ENCODE measurements at places on chromosomes 7 and 10.

- no peak for DNase-seq
Observed at GRCh38 chr10:118246332-118247295, 95.5 kb downstream of the FAM204A start.

DNA sequence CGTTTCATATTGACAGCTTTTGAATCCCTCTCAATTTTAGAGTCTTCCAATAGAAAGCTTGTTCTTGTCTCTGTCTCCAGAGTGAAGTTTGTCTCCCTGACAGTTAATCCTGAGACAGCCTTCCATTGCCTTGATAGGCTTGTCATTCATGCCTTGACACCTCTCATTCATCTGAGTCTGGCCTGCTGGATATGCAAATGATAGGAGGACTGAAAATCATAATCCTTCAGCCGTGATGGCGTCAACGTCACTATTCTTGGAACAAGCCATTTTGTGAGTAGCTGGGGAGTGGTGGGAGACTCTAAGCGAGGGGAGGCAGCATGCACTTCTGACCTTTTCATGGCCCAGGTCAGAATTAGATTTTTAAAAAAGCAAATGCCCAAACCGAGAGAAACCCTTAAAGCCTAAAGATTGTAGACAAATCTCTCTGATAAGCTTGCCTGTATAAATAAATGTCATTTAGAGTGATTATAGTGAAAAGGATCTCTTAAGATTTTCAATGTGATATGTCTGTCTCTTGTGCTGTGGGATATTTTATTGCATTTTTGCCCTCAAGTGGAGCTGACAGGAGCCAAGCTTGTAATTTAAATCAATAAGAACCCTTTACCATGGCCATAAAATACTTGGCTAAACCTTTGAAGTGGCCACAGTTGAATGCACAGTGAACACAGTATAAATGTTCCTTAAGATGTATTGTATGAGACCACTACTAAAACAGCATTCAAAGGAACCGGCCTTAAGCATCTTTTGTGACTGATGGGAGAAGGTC lies 148.8 kb downstream of the SNX10 start:
- no peak for DNase-seq

- DNase-seq: no peak
Observed at GRCh38 chr10:118753331-118754228, 1.2 kb downstream of the CACUL1 start.

- DNase-seq: no peak
Observed at GRCh38 chr7:100665168-100665726, 8.3 kb upstream of the GNB2 start.

- no peak for DNase-seq
Observed at GRCh38 chr7:17159500-17160037, 138.9 kb upstream of the AHR start.

DNA sequence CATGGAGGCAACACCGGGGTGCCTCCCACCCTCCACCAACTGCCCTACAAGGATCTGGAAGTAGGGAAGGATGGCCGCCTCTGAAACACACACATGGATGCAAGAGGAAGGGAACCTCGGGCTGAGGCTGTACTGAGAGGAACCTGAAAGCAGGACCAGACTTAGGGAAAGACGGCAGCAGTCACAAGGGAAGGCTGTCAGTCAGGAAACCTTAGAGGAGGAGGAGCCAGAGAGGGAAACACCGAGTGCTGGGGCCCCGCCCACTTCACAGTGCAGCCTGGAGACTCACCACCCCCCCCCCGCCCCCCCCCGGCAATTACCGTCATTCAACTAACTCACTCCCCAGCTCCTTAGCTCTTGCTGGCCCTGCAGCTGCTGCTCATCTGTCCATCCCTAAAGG lies 2.5 kb downstream of the CYREN start:
- DNase-seq: no peak

DNA sequence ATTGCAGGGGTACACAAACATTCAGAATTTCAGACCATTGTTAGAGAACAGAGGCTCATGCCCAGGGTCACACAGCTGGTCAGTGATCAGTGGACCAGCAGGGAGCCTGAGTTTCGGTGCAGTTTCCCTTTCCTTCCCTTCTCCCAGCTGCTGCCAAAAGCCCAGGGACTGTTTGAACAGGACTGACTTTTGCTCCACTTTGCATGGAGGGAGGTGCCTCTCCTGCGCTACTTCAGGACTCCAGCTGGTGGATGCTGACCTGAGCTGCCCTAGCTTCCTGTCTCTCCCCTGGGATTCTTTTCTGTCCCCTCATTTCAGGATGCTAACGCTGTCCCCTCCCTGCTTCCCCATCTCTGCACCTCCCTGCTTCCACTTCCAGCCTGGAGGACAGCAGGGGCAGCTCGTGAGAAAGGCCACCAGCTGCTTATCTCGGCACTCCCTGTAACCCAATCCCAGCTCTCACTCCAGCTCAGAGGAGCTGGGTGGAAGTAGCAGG lies 14.5 kb downstream of the SH2D4B start:
- DNase-seq: no peak

- DNase-seq: no peak
Observed at GRCh38 chr10:2589196-2589595, 478.2 kb upstream of the PFKP start.

GRCh38 chr10:60203993-60204618 lies 185.6 kb downstream of the ANK3 start:
- DNase-seq: no peak

GRCh38 chr10:103838862-103839518 lies 16.4 kb downstream of the SH3PXD2A start:
- no peak for DNase-seq

DNA sequence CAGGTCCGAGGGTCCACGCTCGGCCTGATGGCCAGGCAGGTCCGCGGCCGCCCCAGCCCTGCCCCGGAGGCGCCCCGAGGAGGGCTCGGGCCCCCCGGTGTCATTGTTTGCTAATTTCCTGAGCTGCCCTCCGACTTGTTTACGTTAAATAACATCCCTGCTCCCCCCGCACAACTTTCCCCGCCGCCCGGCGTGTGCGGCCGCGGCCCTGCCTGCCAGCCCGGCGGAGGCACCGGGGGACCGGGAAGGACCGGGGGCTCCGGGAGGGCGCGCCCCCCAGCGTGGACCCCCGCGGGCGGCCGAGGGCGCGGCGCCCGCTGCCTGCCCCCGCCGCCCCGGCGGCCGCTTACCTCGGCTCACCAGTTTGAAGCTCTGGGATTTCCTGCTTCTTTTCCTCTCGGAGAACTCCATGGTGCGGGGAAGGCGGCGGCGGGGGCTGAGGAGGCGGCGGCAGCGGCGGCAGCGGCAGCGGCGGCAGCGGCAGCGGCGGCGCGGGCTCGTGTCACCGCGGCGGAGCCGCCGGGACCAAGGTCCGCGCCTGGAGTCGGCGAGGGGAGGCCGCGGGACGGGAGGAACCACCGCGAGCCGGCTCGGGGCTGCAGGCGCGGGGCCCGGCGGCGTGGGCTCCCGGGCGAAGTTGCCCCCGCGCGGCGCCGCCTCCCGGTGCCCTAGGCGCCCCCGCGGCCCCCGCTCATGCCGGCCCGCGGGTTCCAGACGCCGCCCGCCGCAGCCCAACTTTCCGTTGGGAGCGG lies 515 bp downstream of the BEND7 start:
- no peak for DNase-seq

GRCh38 chr10:50809596-50809995 lies 69.9 kb downstream of the ASAH2B start:
- no peak for DNase-seq

DNA sequence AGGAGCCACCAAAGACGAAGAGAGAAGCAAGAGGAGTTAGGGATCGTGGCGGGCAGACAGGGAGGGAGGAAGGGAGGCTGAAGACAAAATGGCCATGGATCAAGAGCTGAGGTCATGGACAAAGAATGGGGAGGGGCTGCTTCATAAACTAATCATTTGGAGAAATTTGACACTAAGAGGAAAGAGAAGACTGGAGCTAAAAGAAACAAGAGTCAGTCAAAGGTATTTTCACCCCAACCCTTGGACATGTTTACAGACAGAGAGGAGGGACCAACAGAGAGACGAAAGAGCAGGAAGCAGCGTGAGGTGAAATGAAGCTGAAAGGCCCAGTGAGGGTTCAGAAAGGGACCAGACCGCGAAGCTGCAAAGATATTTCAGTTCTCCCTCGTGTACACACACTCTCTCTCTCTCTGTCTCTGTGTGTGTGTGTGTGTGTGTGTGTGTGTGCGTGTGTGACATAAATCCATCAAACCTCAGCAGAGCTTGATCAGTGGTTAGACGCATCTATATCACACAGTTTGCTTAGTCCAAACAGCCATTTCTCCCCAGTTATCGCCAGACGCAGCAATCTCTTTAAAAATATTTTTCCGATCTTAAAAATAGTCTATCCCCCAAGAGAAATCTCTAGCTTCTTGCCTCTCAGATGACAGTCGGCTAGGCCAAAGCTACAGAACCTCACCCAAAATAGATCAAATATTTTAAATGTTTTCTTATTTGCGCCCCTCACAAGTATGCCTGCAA lies 12.5 kb upstream of the CALD1 start:
- DNase-seq: no peak

DNA sequence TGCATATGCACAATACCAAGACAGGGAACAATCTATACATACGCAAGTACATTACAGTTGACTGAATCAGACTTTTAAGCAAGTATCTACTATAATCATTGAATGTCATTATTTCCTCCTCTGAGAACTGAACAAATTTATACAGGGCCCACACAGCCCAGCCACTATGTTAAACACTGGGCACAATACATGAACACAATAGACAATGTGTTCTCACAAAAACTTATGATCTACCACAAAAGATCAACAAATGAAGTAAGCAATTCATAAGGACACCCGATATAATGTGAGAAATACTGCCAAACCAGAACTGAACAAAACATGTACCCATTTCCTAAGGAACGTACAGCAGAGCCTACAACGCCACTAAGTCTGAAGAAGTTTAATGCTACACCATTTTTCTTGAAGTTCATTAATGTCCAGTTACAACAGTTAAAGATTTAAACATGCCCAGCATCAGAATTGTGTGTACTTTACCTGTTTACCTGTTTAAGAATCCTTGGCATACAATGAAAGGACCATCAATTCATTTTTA lies 31.5 kb downstream of the SHTN1 start:
- no peak for DNase-seq

- DNase-seq: no peak
Observed at GRCh38 chr10:43206391-43207235, 60.3 kb downstream of the RASGEF1A start.

DNA sequence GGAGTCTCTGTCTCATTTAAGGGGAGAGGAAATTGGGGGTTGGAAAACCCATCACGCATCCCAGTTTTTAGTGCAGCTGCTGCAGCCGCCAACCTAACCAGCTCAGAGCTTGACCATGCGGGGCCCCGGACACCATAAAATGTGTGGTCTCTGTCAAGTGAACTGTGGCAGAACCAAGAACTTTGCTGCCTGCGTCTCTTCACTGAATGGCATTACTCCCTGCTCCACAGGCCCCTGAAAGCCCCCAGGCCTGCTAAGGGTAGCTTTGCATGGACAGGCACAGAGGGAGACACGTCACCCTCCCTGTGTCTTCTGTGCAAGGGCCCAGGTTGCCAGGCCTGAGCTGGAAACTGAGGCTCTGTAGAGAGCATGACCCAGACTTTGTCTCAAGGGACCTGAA lies 144.6 kb upstream of the GPR26 start:
- DNase-seq: no peak

GRCh38 chr7:38191791-38192190 lies 13.7 kb downstream of the STARD3NL start:
- no peak for DNase-seq

- no peak for DNase-seq
Observed at GRCh38 chr10:60943316-60944057, 498 bp downstream of the RHOBTB1 start.

DNA sequence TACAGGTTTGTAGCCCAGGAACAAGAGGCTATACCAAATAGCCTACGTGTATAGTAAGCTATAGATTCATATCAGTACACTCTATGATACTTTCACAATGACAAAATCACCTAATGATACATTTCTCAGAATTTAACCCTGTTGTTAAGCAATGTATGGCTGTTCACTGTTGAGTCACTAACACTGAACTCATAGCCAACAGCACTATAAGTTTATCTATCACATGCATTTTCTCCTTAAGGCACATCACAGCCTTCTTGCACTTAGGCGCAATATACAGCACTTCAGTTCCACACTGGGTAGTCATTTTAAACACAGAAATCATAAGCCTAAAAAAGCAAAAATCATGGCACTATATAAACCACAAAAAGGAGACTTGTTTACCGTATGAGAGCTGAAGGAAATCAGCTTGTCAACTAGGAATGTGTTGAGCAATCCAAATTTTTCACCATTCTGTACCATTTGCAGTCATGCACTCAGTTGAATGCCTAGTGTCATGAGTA lies 45.6 kb downstream of the ZNF438 start:
- no peak for DNase-seq

DNA sequence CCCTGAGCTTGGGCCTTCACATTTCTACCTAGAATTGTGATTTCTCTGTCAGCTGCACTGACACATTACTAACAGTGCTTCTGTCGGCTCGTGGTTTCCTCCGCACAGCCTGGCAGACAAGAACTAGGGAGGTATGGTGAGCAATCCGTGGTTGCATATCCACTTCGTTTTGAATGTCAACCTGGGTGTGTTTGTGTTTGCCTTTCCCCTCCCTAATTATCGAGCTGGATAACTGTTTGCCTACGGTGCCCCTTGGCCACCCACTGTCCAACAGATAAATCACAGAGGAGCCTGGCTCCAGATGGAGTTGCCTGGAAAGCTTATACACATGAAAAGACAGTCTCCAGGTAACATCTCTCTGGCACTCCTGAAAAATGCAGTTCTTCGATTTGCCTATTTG lies 228.8 kb downstream of the TRIL start:
- DNase-seq: no peak

DNA sequence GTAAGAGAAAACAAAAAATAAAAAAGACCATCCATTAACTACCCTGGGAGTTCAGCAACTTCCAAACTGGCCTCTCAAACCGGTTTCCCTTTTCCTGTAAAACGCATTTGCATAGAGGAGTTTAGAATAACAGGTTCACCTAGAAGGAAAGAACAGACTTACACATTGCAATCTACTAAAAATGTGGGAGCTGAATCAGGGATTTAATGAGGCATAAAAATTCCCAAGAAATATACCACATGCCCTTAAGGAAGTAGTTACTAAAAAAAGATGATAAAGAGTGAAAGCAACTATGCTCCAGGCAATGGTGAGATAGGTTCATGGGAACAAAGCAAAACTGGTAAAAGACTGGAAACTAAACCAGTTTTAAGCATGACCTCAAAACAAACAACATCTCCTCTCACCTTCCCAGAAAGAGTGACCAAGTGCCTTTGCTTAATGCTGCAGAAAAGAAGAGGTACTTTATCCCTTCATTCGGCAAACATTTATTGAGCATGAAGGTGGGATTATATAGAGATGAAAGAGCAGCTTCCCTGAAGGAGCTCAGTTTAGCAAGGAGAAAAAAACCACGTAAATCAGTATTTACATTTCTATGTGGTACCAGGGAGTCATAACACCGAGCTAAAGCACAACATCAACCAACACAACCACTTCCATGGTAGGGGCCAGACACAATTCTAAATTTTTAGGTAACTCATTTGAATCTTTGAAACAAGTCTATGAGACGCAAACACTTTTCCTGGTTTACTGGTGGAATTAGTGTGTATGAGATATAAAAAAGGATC lies 152.8 kb downstream of the SGMS1 start:
- no peak for DNase-seq

Data from stimulated activated CD4-positive, alpha-beta T cell treated with anti-CD3 and anti-CD28 coated beads, TNF-alpha, amount 100 ng/mL, for 1 hour (primary cell).